Astrocyte of the hippocampus (primary cell): ENCODE measurements at places on chromosomes 4 and X.
A peak's percentile ranks its signal among the peaks of the same experiment; 100 is the strongest.

GRCh38 chr4:140326395-140326993 lies 47.0 kb upstream of the SCOC start:
- DNase-seq, result peak; percentile 66

GRCh38 chr4:151302432-151302831 lies 23.0 kb downstream of the SH3D19 start:
- peak; percentile 53 for DNase-seq

- DNase-seq, result no peak
Measured at GRCh38 chr4:39812500-39812899, 114.6 kb downstream of the UBE2K start.

- DNase-seq, result no peak
Measured at GRCh38 chr4:41480896-41481311, 57.1 kb upstream of the LIMCH1 start.

GRCh38 chr4:105978684-105979296 lies 83.5 kb downstream of the NPNT start:
- DNase-seq, result no peak

GRCh38 chr4:100041646-100042045 lies 91.6 kb upstream of the H2AZ1 start:
- DNase-seq, result peak; percentile 10

DNA sequence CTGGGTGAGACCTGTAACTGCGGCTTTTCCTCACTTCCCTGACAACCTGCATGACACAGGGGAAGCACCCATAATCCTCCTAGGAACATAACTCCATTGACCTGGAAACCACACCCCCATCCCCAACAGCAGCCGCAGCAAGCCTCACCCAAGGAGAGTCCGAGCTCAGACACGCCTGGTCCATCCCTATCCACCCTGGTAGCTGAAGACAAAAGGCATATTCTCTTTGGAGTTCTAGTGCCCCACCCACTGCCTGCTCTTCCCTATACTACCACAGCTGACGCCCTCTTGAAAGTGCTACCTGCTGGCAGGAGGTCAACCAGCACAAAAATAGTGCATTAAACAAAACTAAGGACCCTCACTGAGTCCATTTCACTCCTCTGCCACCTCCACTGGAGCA lies 1080.9 kb upstream of the IGFBP7 start:
- DNase-seq, result no peak

DNA sequence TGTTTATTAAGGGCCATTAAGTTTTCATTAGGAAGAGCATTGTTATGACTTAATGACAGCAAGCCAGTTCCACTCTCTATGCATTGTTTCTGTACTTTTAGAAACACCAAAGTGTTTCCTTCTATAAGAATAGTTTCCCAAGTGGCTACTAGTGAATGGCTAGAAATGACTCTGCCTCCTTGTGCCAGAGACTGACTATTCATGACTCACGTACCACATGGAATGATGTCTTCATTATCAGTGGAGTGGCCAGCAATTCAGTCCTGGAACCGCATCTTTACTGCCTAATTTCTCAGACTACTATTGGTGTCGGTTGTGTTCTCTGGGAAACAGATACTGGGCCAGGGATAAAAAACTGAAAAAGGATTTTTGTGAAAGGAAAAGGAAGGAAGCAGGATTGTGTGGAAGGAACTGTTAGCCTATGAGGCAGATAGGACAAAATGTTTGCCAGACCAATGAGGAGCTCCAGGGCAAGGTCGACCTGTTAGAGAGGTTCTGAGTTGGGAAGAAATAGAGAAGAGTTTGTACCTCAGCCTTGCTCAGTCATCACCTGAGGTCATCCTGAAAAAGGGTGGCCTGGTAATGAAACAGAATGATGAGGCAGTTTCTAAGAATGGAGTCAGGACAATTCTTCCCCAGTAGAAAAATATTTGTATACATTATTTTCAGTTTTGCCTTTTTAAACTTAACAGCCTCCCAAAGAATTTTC lies 218.6 kb downstream of the SPCS3 start:
- DNase-seq, result peak; percentile 82
